ENCODE measurements at places on chromosomes 11 and 22. TPM values are rescaled to one million over a fixed set of nuclear protein-coding genes. Genes with fewer than 3 reads are reported as not detected.

Gene SIK2
- total RNA-seq, result 14.6 TPM

Gene TTLL12
- 36.1 TPM for total RNA-seq

Gene BIRC3
- 0.05 TPM for total RNA-seq

Gene CRYBA4
- not detected for total RNA-seq

Gene PATE2
- 0.44 TPM for total RNA-seq

Gene TTC36
- not detected for total RNA-seq

Gene ANO5
- not detected for total RNA-seq

Gene MYO7A
- total RNA-seq, result 0.56 TPM

Gene UBQLNL
- not detected for total RNA-seq

Gene DLAT
- total RNA-seq, result 14.0 TPM

Gene MIOX
- not detected for total RNA-seq

Gene UPB1
- total RNA-seq, result not detected

Gene COMMD9
- 38.7 TPM for total RNA-seq

Gene OR6A2
- not detected for total RNA-seq

Gene TSGA10IP
- not detected for total RNA-seq

Gene LIF
- total RNA-seq, result 0.54 TPM

Gene MS4A15
- total RNA-seq, result not detected

Gene MED15
- total RNA-seq, result 34.9 TPM

Gene OR52E8
- not detected for total RNA-seq

Gene GLYATL1
- not detected for total RNA-seq

Gene CHRM1
- not detected for total RNA-seq

Gene FKBP2
- 82.6 TPM for total RNA-seq

Gene RAB36
- 4.4 TPM for total RNA-seq

Gene CDC42BPG
- 0.06 TPM for total RNA-seq

Gene ARHGEF17
- 25.6 TPM for total RNA-seq

Gene PATE4
- not detected for total RNA-seq

Gene MAPK1
- total RNA-seq, result 35.8 TPM

Gene C11orf91
- not detected for total RNA-seq

Gene PTGDR2
- not detected for total RNA-seq

Gene KREMEN1
- 9.4 TPM for total RNA-seq

Gene KCNQ1
- total RNA-seq, result 0.10 TPM

Gene SHANK2
- 0.29 TPM for total RNA-seq

Gene PARVA
- 65.3 TPM for total RNA-seq

Gene OPCML
- total RNA-seq, result not detected

Gene SYTL2
- 5.2 TPM for total RNA-seq

Gene APOL3
- total RNA-seq, result 22.9 TPM

Gene APOL5
- total RNA-seq, result not detected

Gene CRYBB3
- total RNA-seq, result not detected

Gene OR5A1
- total RNA-seq, result not detected

Gene OR52E5
- total RNA-seq, result not detected

Gene B3GAT1
- not detected for total RNA-seq

Gene POU2AF1
- not detected for total RNA-seq

Gene MPZL3
- 0.06 TPM for total RNA-seq

Gene NLRP14
- not detected for total RNA-seq
